ENCODE measurements at places on chromosomes 16 and 17.

DNA sequence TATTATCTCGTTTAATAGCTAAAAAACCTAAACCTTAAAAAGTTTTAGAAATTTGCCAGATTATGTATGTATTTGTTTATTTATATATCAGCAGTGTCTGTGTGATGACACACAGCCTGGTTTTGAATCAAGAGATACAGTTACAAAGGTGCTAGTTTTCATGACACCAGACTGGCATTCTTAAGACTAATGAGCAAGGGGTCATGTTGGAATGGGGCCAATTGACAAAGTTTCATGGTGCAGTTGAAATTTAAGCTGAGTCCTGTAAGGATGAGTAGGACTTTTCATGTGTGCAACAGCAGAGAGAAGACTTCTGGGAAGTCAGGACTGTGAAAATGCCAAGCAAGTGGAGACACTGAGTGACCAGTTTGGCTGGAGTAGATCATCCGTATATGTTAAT lies 3.2 kb upstream of the KRT10 start:
- DNase-seq, result no peak

- DNase-seq, result no peak
These were observed 263.5 kb downstream of the SNX29 start for GRCh38 chr16:12240036-12240435.

- peak; percentile 74 for DNase-seq
These were observed 14.9 kb downstream of the IGFBP4 start for GRCh38 chr17:40457964-40458791.

GRCh38 chr16:66925322-66925840 lies at the start of gene RRAD:
TSS of gene RRAD (minus strand) at chr16:66925535. CDS start at chr16:66925179, 356 bp downstream.
- DNase-seq, result no peak

- DNase-seq, result no peak
These were observed 15.8 kb downstream of the CACNG5 start for GRCh38 chr17:66850692-66851091.

DNA sequence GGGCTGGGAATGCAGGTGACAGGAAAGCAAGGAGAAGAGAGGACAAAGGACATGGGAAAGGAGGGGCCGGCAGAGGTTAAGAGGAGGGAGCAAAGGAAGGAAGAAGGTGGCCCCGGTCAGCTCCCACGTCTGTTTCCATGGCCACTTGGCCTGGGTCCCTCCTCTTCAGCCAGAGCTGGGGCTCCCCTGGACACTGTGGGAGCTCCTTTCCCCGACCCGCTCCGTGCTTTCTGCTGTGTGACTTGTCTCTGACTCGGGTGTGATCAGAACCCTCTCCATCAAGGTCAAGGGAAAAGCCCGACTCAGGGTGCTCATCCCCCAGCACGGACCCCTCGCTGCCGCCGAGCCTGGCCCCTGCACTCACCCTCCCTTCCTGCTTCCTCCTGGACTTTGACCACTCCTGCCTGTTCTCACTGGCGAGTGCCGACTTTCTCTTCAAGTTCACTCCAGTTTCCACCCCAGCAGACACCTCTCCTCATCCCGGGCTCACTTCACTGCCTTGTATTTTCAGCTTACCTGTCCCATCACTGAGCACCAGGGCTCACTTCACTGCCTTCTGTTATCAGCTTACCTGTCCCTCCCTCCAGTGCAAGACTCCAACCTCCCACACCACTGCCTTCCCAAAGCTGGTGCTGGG lies 61.2 kb downstream of the MEAK7 start:
- DNase-seq, result no peak

DNA sequence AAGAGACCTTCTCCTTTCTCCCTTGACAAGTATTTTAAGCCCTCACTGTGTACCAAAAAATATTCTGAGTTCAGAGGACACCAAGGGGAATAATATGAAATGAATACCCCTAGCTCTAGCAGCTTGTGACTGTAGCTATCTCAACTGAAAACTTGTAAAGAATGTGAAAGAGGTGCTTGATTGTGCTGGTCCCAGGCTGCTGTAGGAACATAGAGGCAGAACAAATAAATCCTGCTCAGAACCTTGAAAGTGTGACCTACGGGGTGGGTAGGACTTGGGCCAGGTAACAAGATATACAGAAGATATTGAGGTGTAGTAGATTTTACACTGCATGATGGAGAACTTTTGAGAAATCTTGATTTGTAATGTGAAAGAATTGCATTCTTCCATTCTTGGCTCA lies 606.8 kb downstream of the TOX3 start:
- DNase-seq, result no peak

DNA sequence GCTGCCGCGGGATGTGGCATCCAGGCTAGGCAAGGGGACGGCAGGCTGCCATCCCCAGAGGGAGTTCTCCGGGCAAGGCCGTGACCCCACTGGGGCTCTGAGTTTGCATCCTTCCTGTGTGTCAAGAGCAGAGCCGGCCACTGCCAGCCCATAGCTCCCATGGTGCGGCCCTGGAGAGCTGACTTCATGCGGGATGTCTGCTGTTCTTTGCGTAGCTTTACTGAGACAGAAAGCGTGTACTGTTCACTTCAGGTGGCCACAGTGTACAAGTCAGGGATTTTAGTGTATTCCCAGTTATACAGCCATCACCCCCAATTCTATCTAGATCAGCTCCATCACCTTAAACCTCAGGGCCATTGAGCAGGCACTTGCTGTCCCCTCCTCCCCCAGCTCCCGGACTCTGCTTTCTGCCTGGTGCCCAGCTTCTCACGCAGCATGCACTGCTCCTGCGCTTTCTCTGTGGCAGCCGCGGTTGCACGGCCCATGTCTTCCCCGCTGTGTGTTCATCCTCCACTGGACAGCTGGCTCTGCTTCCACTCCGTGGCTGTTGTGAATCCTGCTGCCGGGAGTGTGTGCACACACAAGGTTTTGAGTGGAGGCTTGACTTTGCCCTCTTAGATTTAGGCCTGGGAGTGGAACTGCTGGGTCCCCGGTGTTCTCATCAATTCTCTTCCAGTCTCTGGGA lies 71.2 kb downstream of the KLHDC4 start:
- no peak for DNase-seq

- no peak for DNase-seq
These were observed 69.4 kb downstream of the RPH3AL start for GRCh38 chr17:282912-283882.

- no peak for DNase-seq
These were observed 69.9 kb downstream of the RPTOR start for GRCh38 chr17:80614332-80615047.

DNA sequence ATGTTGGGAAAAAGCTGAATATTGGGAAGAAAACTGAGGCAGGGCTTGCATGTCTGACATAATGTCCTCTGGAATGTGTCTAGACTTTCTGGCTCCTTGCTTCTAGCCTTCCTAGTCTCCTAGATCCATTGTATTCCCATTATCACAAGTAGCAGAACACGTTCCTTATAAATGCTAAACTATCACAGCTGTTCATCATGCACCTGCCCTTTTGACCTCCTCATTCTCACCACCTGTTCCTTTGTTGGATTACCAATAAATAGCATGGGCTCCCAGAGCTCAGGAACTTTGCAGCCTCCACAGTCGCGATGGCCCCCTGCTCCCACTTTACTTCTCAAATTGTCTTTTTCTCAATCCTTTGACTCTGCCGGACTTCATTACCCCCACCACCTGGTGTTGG lies 49.7 kb downstream of the ACSM1 start:
- DNase-seq, result no peak

DNA sequence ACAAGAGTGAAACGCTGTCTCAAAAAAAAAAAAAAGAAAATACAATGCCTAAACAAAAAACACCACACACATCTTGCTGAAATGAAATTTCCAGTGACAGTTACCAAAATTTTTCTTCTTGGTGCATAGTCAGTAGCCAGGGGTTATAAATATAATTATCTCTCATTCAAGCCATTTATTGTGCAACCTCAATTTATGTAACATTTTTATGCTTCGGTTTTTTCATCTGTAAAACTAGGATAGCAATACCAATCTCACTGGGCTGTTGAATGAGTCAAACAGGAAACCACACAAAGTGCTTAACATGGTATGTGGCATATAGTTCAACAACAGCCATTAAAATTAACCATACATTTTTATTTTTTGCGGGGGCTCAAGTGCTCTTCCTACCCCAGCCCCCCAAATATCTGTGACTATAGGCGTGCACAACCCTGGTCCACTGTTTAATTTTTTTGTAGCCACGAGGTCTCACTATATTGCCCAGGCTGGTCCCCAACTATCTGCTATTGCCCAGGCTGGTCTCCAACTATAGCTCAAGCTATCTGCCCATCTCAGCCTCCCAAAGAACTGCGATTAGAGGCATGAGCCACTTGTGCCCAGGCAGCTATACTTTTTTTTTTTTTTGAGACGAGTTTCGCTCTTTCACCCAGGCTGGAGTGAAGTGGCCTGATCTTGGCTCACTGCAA lies 2.6 kb downstream of the COG4 start:
- peak; percentile 55 for DNase-seq

GRCh38 chr17:17125136-17126084 lies 80.7 kb downstream of the PLD6 start:
- no peak for DNase-seq

DNA sequence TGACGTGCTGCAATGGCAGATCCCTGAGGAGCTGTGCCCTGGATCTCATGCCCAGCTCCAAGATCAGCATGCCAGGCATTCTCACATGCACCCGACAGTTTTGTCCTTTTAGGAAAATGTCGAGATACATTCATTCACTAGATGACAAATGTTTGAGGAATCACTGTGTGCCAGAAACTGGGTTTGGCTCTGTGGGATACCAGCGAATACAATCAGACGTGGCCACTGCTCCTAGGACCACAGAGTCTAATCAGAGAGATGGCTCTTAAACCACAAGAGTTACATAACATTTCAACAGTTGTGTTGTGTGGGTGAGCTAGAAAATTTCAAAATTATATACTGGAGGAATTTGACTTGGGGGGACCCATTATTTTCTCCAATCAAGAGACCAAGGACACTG lies 579.7 kb downstream of the CDH13 start:
- DNase-seq, result no peak

DNA sequence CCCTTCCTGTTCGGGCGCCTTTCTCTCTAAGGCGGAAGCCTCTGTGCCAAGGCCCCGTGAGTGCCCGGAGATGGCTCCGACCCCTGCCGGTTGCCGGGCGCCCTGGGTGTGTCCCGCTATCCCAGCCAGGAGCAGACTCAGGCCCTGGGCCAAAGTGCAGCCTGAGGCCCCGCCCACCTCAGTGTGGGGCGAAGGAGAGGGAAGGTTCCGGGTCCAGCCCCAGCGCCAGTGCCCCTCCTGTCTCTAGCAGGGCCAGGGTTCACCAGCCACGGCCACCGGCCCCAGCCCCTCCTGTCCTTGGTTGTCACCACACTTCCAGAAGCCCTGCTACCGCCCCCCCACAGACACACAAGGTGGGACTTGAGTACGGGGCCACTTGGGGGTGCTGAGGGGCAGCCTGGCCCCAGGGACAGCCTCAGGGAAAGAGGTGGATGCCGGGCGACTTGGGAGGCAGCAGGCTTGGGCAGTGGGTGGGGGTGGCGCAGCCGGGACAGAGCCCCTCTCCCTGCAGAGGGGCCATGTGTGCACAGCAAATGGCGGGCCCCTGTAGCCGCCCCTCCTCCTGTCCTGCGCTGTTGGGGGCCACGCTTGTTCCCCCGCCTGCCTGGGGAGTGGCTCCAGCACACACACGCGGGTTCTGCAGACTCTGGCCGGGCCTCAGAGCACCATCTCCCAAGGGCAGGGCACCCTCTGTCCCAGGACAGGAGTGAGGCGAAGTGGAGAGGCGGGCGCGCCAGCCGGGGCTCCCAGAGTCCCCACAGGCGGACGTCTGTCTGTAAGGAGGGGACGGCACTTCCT lies 6.0 kb downstream of the C1QTNF8 start:
- no peak for DNase-seq

DNA sequence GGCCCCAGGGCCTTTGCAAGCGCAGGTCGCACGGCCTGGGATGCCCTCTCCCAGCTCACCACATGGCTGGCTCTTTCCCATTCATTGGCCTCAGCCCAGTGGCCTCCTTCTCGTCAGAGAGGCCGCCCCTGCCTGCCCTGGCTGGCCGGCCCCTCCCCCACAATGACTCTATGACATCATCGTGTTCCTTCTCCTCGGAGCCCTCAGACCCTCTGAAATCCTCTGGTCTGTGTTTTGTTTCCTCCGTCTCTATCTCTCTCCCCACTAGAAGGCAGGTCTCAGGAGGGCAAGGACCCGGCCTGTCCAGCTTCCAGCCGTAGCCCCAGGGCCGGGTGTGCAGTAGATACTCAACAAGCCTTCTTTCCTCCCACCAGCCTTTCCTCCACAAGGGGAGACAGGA lies 164.8 kb upstream of the FOXF1 start:
- no peak for DNase-seq

DNA sequence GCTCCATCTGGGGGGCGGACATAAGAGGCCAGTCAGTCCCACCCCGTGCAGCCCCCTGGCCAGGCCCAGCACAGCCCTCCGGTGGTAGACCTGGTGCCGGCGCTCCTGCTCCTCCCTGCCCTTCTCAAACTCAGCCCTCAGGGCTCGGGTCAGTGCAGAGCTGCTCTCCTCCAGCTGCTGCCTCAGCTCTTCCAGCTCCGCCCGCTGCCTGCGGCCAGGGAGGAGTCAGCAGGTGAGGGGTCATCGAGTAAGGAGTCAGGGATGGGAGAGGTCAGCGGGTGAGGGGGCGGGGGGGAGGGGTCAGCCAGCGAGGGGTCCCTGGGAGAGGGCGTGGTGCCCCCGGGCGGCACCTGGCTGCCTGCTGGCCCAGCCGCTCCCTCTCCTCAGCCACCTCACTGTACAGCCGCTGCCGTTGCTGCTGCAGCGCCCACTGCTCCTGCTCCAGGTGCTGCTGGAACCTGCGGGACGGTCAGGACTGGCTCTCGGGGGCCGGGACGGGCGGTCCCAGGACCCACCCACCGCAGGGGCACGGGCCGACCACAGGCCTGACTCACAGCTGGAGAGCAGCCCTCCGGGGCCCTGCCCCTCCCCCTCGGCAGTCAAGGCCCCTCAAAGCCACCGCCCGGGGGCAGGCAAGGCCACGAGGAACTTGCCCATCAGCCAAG lies 26.5 kb upstream of the AATK start:
- no peak for DNase-seq

GRCh38 chr17:71163121-71163812 lies 957.6 kb upstream of the SOX9 start:
- no peak for DNase-seq

DNA sequence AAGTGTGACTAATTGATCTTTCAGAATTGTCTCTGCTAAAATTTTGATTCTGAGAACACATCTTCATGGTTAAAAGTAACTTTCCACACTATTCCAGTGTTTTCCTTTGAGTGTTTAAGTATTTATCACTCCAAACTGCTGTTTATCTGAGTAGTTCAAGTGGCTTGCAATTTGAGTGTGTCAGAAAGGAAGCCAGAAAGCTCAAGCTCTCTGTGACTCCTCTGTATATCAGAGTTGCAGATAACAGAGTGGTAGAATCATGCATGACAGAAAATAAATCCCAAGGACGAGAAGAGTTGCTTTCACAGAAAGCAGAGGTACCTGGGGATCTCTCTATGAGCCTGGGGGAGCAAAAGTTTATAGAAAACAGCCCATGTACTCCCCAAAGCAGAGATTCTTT lies 130.0 kb downstream of the CYB561 start:
- DNase-seq, result no peak

- DNase-seq, result no peak
These were observed 87.2 kb downstream of the TBC1D16 start for GRCh38 chr17:79948406-79948944.

- no peak for DNase-seq
These were observed 8.9 kb downstream of the DUSP3 start for GRCh38 chr17:43769859-43770258.
